CD4-positive, CD25-positive, alpha-beta regulatory T cell (primary cell): ENCODE measurements at places on chromosomes 3 and 15. TPM values are rescaled to one million over a fixed set of nuclear protein-coding genes. Genes with fewer than 3 reads are reported as not detected.

DNA sequence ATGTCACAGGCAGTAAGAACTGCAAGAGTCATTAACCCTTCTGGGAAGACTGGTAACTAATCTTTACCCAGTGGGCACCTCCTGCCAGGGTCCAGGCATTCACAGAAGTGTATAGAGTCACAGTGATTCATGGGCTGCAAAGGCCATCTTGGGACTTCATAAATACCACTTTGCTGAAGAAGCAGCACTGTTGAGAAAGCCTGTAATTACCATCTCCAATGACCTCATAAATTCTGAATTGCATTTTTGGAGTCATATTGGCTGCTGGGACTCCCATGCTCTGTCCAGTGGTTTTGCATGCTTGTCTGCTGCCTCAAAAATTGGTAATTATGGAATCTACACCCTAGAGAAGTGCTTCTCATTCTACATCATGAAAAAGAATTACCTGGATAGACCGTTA, 837.2 kb downstream of the NTRK3 start:
- H3K4me3 ChIP-seq: no peak overlapping the region
- H3K27ac ChIP-seq: no peak overlapping the region
- H3K27me3 ChIP-seq: no peaks in the 10 kb centered on the region
- DNase-seq: no peak
- H3K4me1 ChIP-seq: no peaks in the 10 kb centered on the region

DNA sequence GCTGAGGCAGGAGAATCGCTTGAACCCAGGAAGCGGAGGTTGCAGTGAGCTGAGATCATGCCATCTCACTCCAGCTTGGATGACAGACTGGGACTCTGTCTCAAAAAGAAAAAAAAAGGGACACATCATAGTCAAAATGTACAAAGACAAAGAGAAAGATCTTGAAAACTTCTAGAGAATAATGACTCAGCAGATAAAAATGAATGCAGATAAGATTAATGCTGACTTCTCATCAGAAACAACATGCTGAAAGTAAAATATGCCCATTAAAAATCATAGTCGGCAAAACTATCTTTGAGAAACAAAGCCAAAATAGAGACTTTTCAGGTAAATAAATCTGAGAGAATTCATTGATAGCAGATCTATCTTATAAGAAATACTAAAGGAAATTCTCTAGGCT, 271.1 kb upstream of the GPR149 start:
- H3K27me3 ChIP-seq: no peaks in the 10 kb centered on the region
- H3K27ac ChIP-seq: no peak overlapping the region
- H3K4me3 ChIP-seq: no peak overlapping the region
- DNase-seq: no peak
- H3K4me1 ChIP-seq: no peaks in the 10 kb centered on the region

GRCh38 chr3:136584728-136585127, 167.4 kb downstream of the STAG1 start:
- no peak overlapping the region for H3K27ac ChIP-seq
- no peaks in the 10 kb centered on the region for H3K4me1 ChIP-seq

SIDT1 gene
- 59.9 TPM for total RNA-seq

- no peaks in the 10 kb centered on the region for H3K36me3 ChIP-seq
- no peak overlapping the region for H3K4me3 ChIP-seq
- H3K27me3 ChIP-seq: peaks cover 12% of the 10 kb centered on the region
- H3K27ac ChIP-seq: no peak overlapping the region
Measured at GRCh38 chr3:157501863-157502262, 1.4 kb downstream of the VEPH1 start.

DNA sequence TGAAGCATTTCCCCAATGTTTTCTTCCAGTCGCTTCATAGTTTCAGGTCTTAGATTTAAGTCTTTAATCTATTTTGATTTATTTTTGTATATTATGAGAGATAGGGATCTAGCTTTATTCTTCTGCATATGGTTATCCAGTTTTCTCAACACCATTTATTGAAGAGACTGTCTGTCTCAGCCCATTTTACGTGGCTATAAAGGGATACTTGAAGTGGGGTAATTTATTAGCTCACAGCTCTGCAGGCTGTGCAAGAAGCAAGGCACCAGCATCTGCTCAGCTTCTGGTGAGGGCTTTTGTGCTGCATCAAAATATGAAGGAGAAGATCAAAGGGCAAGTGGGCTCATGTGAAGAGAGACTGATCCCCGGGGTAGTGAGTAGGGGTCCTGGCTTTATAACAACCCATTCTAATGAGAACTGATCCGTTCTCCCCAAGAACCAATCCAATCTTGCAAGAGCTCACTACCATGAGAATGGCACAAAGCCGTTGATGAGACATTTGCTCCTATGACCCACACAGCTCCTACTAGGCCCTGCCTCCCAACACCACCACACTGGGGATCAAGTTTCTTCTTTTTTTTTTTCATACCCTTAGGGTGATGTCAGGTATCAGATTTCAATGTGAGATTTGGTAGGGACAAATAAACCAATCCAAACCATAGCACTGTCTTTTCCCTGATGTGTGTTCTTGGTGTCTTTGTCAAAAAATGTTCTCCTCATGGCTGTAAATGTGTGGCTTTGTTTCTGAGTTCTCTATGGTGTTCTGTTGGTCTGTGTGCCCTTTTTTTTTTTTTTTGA, 63.2 kb downstream of the IQGAP1 start:
- no peaks in the 10 kb centered on the region for H3K4me1 ChIP-seq
- H3K27ac ChIP-seq: no peak overlapping the region
- no peaks in the 10 kb centered on the region for H3K27me3 ChIP-seq
- no peak overlapping the region for H3K4me3 ChIP-seq
- no peak for DNase-seq

GRCh38 chr15:59696332-59696731, 7.2 kb upstream of the BNIP2 start:
- no peaks in the 10 kb centered on the region for H3K4me1 ChIP-seq
- no peaks in the 10 kb centered on the region for H3K36me3 ChIP-seq
- DNase-seq: no peak

DNA sequence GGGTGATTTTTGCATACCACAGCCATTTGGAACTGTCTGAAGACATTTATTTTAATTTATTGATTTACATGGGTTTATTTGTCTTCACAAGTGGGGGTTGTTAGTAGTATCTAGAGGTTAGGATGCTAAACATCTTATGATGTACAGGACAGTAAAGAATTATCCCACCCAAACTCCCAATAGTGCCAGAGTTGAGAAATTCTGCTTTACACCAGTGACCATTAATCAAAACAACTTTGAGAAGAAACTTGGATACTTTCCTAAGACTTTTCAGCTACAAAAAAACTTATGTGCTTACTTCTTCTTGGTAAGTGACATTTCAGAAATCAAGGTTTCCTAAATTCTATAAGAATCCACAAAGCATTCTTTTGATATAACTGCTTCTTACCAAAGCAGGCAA, 156.7 kb downstream of the SUCLG2 start:
- no peak overlapping the region for H3K27ac ChIP-seq
- no peaks in the 10 kb centered on the region for H3K27me3 ChIP-seq
- no peak for DNase-seq
- no peaks in the 10 kb centered on the region for H3K4me1 ChIP-seq

GRCh38 chr15:29377161-29377560, 107.5 kb upstream of the NSMCE3 start:
- DNase-seq: no peak
- H3K27me3 ChIP-seq: no peaks in the 10 kb centered on the region
- no peaks in the 10 kb centered on the region for H3K4me1 ChIP-seq
- no peak overlapping the region for H3K27ac ChIP-seq
- no peak overlapping the region for H3K4me3 ChIP-seq

DNA sequence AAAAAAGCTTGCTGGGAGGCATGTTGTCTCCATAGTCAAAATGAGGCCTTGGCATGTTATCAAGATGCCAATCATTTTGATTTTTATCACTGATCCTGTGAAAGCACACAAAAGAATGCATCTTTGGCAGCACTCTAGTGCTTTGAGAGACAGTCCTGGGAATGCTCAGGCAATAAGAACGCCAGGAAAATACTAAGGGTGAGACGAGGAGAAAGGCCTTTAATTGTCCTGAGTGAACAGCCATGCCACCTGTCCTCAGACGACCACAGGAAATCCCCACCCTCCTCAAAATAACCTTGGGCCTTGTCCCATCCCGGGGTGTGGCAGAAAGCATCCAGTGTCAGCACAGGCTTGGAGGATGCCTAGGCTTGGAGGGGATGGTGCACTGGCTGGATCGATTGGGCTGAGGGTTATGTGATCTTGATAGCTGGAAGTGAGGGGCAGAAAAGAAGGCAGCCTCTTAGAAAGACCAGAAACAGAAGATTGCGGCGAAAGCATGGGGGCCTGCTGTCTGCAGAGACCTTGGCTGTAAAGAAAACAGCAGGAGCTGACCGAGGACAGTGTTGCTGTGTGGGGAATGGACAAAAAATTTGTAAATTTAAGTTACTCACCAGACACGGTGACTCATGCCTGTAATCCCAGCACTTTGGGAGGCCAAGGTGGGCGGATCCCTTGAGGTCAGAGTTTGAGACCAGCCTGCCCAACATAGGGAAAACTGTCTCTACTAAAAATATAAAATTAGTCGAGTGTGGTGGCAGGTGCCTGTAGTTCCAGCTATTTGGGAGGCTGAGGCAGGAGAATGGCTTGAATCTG, 7.3 kb downstream of the TMEM158 start:
- H3K36me3 ChIP-seq: no peaks in the 10 kb centered on the region
- no peak overlapping the region for H3K27ac ChIP-seq
- H3K4me1 ChIP-seq: no peaks in the 10 kb centered on the region
- H3K27me3 ChIP-seq: peaks cover 23% of the 10 kb centered on the region
- no peak overlapping the region for H3K4me3 ChIP-seq

- H3K36me3 ChIP-seq: no peaks in the 10 kb centered on the region
- no peak for DNase-seq
- H3K4me3 ChIP-seq: no peak overlapping the region
Measured at GRCh38 chr3:128461731-128462130, 5.0 kb downstream of the DNAJB8 start.

DNA sequence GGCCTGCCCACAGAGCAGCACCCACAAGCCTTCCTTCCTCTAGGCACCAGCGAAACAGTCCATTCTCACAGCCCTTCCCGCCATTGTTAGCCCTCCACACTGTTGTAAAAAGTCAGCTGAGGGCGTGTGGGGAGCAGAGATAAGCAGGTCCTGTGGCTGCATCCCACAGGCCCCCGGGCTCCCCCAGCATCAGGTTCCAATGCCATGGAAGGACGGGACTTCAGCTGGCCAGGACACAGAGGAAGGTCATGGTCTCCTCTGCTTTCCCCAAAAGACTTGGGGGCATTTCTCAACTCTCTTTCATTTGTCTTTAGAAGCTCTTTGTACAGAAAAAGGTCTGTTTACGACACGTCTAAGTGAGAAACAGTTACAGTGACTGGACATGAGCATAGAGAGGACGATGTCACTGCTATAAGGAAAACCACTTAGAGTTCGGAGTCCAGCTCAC, 85.2 kb upstream of the HERC1 start:
- no peaks in the 10 kb centered on the region for H3K27me3 ChIP-seq
- no peak overlapping the region for H3K4me3 ChIP-seq
- no peak for DNase-seq
- no peak overlapping the region for H3K27ac ChIP-seq
- no peaks in the 10 kb centered on the region for H3K36me3 ChIP-seq

GRCh38 chr3:23704298-23704697, 101.5 kb upstream of the UBE2E1 start:
- H3K36me3 ChIP-seq: no peaks in the 10 kb centered on the region
- H3K4me3 ChIP-seq: no peak overlapping the region
- no peak for DNase-seq
- no peak overlapping the region for H3K27ac ChIP-seq

DNA sequence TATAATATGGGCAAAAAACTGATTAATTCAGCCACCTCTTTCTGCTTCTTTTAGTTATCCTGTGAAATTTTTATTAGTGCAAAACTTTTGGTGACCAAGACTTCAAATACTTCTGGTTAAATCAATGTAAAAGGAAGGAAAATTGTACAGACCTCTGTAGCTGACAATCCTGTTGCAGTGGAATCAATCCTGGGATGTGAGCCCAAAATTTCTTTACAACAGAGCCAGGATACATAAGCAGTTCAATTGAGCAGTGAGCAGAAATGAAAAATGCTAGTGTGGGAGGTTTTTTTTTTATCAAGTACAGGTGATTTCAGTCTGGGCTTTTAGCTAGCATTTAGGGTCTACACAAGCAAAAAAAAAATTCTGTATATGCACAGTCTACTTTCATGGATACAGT, 398.0 kb downstream of the OTOL1 start:
- H3K4me3 ChIP-seq: no peak overlapping the region
- H3K27ac ChIP-seq: no peak overlapping the region
- H3K36me3 ChIP-seq: no peaks in the 10 kb centered on the region

DNA sequence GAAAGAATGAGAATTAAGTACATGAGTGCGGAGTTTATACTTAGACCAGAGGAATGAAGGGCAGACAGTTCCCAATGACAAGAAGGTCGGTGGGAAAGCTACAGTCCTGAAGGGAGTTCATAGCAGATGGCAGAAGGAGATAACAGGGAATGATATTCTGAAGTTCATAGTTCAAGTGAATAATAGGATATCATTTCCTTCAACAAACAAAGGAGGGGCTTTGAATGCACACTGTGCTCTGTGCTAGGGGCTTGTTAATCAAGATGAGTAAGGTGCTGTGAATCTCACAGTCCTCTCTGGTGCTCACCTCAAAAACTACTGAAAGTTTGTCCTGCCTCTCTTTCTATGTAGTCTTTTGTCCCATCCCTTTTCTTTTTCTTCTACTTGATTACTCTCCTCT, 41.9 kb downstream of the SIDT1 start:
- no peak overlapping the region for H3K4me3 ChIP-seq
- H3K4me1 ChIP-seq: no peaks in the 10 kb centered on the region
- DNase-seq: no peak
- H3K27ac ChIP-seq: no peak overlapping the region
- H3K27me3 ChIP-seq: no peaks in the 10 kb centered on the region
- H3K36me3 ChIP-seq: peaks cover 23% of the 10 kb centered on the region

DNA sequence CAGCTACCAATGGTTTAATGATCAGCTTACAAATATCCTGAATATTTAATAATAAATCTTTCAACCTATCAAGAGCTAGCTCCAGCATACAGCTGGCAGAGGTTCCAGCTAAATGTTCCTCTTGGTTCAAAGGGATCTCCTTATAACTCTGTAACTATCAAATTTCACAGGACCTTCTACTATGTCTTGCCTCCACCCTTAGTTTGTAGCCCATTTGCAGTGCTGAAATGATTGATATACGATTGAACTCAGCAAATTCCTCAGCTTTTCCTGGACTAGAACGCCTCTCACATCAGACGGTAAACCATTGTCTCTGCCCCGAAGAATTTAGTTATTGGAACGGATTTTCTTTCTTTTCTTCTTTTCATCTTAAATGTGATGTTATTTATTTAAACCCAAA, 41.5 kb downstream of the CD200R1L start:
- DNase-seq: no peak
- no peaks in the 10 kb centered on the region for H3K36me3 ChIP-seq
- peaks cover 4% of the 10 kb centered on the region for H3K4me1 ChIP-seq
- H3K27me3 ChIP-seq: no peaks in the 10 kb centered on the region
- H3K27ac ChIP-seq: no peak overlapping the region
- no peak overlapping the region for H3K4me3 ChIP-seq
